Hypothalamus (tissue), 51 donors: ENCODE measurements at places on chromosomes 12 and 14.

DNA sequence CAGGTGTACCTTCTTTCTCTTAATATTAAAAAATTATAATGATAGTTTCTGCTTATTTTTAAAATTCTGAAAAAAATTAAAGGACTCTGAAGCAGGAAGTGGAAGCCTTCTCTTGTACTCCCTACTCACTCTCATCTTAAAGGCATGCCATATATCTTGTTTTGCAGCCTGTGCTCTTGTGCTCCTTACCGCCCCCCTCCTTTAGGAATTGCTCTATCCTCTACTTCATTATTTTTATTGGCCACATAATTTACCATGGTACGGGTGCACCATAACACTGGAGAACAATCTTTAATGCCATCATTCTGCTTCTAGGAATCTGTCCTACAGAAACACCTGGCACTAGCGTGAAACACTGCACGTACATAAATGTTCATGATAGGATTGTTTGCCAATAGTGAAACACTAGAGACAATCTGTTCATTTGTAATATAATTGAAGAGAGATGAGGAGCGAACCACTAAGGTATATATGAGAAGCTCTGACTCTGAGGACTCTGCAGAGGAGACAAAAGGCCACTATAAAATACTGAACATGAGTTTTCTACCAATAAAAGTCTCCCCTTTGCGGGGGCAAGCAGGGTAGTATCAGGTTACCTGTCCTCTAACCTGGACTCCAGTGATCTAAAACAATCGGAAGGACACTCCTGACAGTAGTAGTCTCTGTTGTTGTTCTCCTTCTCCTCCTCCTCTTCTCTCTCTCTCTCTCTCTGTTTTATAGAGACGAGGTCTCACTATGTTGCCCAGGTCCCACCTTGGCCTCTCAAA lies 6.3 kb upstream of the NYNRIN start:
- no peak for DNase-seq

- DNase-seq: no peak
Observed at GRCh38 chr14:68246786-68247105, 427.2 kb downstream of the RAD51B start.

DNA sequence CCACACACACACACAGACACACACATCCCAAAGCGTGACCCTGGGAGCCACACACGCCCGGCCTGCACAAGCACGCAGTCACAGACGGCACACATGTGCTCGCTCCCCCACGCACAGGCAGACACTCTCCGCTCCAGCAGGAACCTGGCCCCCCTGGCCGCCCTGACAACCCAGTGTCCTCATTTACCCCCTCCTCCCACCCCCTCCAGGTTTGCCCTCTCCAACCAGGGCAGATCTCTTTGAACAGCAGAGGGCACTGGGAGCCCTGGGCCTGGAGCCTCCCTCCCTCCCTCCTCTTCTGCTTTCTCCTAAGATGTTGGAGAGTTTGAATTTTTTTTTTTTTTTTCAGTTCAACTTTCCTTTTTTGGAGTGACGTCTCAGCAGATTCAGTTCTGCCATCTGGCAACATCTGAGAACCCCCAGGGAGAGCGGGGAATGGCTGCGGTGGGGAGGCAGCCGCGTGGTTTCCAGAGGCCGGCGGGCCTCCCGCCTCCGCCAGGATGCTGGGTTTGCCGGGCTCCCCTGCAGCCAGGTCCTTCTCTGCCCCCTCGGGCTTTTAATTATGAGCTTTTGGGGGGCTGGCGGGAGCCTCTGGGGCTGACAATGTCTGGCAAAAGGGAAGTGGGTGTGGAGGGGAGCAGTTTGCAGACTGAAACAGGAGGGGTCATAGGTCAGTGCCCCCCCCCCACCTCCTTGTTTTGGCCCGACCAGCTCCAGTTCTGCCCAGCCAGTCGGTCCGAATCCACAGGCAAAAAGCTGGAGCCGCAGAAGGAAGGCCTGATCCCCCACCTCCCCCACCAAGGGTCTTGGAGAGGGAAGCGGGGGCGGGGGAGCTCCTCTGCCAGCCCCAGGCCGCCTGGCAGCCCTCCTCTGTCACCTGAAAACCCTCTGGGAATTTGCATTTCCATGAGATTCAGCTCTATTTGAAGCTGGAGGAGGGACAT lies 1.3 kb upstream of the NCOR2 start:
- no peak for DNase-seq

- DNase-seq: no peak
Observed at GRCh38 chr12:33223956-33224355, 215.7 kb downstream of the SYT10 start.

DNA sequence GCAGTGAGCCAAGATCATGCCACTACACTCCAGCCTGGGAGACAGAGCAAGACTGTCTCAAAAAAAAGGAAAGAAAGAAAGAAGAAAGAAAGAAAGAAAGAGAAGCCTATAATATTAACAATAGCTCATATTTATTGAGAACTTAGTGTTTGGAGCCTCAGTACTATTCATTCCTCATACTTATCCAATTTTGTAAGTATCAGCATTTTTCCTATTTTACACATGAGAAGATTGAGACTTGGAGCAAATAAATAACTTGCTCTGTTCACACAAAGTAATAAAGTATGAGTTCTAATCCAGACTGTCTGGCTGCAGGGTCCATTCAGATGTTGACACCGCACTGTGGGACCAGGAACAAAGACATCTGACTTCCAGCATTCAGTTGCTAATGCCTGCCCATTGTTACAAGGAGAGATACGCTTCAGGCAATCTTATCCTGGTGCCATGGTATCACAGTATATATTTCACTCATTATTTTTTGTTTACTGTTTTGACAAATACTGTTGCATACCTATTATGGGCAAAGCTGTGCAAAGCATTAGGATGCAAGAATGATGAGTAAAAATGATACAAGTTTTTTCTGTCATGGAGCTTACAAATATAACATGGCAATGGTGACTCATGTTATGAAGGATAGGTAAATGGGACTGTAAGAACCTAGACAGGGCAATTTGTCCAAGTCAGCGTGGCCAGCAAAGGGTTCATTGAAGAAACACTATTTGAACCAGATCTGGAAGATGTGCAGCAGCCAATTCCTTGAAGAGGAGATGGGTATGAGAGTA lies 21.4 kb upstream of the TMTC2 start:
- DNase-seq: no peak

DNA sequence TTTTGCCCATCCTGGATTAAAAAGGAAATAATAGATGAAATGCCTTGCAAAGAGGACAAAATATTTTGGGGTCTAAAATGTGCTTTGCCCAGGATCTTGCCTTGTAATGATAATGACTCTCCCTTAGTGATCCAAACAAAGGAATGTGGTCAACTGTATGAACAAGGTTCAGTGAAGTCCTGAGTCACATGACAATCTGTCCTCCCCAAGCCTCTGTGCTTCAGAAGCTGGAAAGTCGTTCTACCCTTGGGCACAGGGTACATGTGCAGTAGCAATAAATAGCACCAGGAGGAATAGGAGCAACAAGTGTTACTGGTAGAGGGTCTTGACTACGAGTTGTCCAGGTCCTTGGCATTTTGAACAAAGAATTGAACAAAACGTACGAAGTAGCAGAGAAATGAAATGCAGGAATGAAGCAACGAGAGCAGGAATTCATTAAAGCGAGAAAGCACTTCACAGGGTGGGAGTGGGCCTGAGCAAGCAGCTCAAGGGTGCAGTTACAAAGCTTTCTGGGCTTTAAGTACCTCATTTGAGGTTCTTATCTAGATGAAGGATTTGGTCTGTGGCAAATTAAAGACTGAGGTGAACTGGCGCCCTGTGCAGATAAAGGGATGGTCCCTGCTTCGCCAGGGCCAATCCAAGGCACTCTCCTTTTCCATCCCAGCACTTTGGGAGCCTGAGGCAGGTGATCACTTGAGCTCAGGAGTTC lies 65.8 kb downstream of the RESF1 start:
- DNase-seq: no peak

DNA sequence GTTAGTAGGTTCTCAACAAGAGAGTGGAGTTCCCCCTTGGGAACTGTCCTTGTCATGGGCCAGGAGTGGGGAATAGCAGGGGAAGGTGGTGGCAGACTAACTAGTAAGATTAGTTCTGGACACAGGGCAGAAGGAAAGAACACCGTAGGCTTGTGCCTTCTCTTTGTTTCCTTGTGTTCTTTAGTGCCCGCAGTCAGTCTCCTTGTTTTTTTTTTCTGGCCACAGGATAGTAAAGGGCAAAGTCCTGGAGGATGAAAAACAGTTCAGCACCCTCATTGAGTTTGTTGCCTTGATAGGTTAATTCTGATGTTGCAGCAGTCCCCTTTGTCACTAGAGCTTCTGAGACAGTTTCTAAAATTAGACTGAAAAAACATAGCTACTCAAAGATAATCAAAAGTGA lies 8.4 kb downstream of the PEX5 start:
- no peak for DNase-seq

DNA sequence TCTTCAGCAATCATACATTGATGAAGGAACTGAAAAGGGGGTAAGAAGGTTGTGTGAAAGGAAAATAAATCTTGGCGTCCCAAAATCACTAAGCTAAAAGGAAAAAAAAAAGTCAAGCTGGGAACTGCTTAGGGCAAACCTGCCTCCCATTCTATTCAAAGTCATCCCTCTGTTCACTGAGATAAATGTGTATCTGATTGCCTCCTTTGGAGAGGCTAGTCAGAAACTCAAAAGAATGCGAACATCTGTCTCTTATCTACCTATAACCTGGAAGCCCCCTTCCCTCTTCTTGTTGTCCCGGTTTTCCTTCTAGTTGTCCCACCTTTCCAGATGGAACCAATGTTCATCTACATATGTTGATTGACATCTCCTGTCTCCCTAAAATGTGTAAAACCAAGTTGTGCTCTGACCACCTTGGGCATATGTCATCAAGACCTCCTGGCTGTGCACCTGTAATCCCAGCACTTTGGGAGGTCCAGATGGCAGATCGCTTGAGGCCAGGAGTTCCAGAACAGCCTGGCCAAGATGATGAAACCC lies 53.1 kb downstream of the RESF1 start:
- DNase-seq: no peak

DNA sequence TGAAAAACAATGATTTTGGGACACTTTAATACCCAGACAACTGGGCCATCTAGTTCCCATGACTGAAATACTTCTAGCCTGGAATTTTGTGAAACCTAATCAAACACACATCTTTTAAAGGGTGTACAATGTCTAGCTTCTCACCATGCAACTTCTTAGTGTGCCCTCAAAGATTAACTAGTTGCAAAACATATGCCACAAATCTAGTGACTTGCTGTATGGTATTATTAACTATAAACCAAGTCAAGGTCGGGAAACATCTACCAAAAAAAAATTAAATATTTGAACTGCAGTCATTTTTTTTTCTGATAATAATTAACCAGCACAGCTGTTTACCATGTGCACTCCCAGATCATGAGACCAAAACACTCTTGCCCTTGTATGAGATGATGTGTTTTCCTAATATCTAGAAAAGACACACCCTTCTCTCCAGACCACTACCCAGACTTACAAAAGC lies 171.8 kb upstream of the FOXN3 start:
- no peak for DNase-seq

GRCh38 chr12:14514946-14515345 lies 52.7 kb downstream of the PLBD1 start:
- no peak for DNase-seq

DNA sequence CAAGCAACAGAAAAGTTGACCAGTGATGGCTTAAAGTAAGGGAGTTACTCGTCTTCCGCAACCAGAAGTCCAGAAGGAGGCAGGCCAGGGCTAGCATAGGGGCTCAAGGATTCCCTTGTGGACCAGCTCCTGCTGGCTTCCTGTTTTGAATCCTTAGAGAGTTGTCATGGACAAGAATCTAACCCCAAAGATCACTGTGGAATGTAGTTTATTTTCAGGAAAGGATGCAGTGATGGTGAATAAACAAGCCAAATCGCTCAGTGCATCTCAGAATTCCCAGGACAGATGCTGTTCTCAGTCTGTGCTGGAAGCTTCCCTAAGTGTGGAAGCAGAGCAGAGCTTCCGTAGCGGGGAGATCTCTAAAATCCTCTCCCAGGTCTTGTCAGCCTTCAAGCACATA lies 311.3 kb downstream of the C12orf75 start:
- no peak for DNase-seq
